Eye (tissue), 1 donor: ENCODE measurements at places on chromosomes 2 and 18.
A peak's percentile ranks its signal among the peaks of the same experiment; 100 is the strongest.

- DNase-seq, result no peak
Observed at GRCh38 chr2:29417630-29418029, 302.4 kb downstream of the CLIP4 start.

- DNase-seq, result no peak
Observed at GRCh38 chr18:9803063-9803697, 82.6 kb upstream of the TXNDC2 start.

DNA sequence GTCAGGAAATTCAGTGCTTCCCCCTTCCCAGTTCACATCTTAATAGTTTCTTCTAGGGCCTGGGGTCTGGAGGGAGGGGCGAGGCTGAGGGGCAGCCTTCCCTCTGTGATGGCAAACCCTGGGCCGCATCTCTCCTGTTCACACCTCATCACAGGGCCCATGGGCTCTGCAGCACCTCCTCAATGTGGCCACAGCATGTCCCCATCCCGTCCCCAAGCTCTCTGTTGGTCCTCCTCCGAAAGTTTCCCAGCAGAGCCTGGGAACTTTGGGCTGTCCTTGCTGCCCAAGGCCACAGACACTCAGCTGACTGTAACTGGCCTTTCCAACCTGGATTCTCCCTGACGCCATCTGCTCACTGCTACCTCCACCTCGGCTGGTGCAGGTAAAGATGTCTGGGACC lies 112.7 kb upstream of the PTPRM start:
- no peak for DNase-seq

- DNase-seq, result peak; percentile 46
Observed at GRCh38 chr2:39728941-39729351, 50.1 kb downstream of the THUMPD2 start.

- DNase-seq, result no peak
Observed at GRCh38 chr2:233301248-233301647, 6.4 kb upstream of the SAG start.

DNA sequence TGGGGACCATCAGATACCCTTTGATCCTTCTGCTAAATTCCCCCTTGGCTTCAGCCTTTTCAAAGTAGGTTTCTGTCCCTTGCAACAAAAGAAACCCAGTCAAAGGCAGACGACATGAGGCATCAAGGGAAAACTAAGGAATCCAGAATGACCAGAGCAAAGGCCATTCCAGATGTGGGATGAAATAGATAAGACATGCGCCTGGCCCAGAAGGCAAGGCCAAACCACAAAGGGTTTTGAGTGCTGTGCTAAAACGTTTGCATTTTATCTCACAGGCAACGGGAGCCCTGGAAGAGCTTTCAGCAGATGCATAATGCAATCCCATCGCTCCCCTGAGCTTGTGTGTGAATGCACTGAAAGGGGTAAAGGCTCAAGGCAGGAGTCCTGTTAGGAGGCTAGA lies 17.7 kb downstream of the CXCR1 start:
- no peak for DNase-seq

DNA sequence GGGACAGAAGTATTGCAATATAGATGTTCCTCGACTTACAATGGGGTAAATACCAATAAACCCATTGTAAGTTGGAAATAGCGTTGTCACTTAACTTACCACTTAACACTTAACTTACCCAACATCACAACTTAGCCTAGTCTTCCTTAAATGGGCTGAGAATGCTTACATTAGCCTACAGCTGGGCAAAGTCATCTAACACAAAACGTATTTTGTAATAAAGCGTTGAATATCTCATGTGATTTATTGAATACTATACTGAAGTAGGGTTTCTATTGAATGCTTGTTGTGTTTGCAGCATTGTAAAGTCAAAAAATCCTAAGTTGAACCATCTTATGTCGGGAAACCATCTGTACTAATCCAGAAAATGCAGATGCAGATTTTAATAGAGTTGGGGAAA lies 23.6 kb downstream of the IL1R2 start:
- no peak for DNase-seq

GRCh38 chr18:56097621-56098020 lies 509.6 kb upstream of the TCF4 start:
- no peak for DNase-seq

DNA sequence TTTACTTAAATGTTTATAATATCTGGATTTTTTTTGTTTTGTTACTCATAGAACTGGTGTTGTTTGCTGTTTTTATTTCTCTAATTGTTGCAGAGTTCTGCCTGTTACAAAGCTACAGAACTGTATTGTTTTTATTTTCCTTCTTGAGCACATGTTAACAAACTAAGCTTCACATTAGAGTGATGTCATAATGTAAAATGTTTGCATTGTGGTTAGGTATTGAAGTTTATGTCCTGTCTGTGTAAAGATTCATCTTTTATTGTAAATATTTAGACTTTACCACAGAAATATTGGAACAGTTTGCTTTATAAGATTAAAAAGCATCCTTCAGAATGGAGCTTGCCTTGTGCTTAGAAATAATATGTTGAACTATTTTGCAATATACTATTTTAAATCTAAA lies 67.7 kb downstream of the CLIP4 start:
- no peak for DNase-seq

DNA sequence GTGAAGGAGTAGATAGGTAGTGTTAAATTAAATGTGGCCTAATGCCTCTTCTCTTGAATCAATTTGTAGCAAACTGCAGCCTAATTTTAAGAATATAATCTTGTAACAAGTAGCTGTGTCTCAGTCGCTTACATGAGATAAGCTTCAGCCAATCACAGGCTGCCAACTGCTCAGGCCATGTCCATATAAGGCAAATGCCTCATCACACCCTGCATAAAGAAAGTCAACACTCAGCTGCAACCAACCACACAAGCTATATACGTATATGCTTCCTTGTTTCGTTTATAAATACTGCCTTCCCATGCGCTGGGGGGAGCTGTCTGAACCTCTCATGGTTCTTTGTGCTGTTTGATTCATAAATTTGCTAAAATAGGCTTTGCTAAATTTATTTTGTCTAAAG lies 476.3 kb downstream of the TRIB2 start:
- no peak for DNase-seq

GRCh38 chr2:178865146-178865936 lies 58.1 kb upstream of the TTN start:
- no peak for DNase-seq

DNA sequence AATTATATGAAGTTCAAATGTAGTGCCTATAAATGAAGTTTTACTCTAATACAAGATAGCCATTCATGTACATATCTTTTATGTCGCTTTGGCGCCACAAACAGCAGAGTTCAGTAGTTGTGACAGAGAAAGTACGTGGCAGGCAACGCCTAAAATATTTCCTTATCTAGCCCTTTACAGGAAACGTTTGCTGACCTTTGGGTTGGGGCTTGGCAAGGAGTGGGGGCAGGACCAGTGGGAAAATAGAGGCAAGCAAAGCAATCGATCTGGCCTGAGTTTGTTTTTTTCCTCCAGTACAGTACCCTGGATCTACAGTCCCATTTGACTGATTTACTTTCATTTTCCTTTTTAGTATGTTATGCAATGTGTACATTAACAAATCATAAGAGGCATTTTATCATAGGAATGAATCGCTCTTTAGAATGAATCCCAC lies 13.1 kb downstream of the CCDC68 start:
- no peak for DNase-seq

DNA sequence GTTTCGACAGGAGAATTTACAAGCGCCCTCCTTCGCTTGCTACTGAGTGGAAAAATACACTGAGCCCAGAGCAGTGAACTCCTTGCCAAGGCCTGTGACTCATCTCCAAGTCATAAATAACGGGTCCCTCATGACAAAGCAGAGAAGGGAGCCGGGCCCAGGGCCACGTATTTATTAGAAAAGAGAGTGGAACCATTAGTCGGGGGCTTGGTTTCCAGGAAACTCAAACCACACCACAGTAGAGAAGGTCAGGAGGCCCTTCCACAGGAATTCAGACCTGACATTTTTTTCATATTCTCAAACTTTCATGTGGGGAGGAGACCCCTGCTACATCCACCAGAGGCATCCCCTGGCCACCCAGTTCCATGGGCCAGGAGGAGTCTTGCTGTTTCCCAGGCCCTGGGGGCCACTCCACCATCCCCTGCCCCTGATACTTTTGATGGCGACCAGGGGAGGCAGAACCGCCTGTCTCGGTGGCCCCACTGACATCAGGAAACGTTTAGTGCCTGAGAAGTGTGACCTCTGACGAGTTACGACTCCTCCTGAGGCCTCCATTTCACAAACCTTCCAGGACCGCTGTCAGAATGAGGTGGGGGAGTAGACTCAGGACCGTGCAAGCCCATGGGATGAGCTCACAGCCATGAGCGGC lies 289.7 kb downstream of the DYSF start:
- DNase-seq, result no peak

DNA sequence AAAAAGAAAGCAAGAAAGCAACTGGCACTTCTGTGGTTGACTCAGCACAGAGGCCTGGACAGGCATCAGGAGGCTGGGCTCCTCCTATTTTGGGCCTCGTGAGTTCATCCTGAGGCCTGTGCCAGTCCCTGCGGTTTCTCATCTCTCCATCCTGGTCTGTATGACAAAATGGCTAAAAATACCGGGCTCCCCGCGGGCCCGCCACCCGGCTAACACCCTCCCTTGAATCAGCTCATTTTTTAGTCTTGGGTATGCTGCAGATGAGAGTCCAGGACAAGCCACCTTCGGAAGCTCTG lies 62.3 kb upstream of the YWHAQ start:
- DNase-seq, result no peak

DNA sequence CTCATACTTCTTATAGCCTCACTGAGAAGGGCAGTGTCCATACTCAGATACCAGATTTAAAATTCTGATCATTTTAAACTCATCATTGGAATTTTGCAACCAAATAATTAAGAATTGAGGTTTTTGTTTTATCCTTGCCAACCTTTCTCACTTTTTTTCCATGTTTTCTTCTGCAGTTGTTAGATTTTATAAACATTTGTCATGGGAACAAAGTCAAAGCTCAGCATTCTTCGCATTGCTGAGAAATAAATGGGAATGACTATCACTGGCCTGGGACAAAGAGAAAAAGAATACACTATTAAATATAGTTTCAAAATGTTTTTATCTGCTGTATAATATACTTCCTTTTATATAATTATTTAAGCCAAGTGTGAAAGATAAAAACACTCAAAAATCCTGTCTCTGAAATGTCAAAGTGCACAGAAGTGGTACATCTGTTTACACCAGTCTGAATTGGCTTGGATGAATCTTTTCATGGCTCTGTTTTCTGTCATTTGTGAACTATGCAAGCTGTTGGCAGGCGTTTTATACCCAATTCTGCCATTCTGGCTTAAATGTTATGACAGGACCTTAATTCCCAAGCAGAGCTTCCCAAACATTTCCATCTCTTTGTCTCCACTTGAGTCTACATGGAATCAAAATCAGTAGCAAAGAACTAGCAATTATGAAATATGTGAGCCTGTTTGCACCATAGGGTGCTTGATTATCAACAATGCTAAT lies 249.3 kb upstream of the SYT4 start:
- DNase-seq, result no peak

GRCh38 chr18:3411854-3412268 lies 38.1 kb upstream of the TGIF1 start:
- no peak for DNase-seq

GRCh38 chr2:177628831-177629230 lies 236.3 kb downstream of the AGPS start:
- no peak for DNase-seq

- no peak for DNase-seq
Observed at GRCh38 chr2:105926960-105927678, 182.4 kb downstream of the NCK2 start.

DNA sequence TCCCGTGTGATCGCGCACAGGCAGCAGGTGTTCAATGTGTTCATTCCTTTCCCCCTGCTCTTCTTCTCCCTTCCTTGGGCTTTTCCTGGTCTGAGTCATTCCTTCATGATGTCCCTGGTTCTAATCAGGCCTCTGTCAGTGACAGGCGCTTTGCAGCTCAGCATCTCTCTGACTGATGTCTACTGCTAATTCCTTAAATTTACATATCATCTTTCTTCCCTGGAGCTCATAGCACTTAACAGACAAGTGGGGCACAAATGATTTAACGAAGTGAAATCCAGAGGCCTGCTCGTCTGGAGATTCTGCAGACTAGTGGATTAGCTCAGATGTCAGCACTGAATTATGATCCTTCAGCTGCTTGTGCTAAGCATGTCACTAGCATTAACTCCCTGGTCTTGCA lies 77.9 kb downstream of the NRP2 start:
- no peak for DNase-seq

- no peak for DNase-seq
Observed at GRCh38 chr2:161486111-161486510, 70.0 kb downstream of the TBR1 start.

DNA sequence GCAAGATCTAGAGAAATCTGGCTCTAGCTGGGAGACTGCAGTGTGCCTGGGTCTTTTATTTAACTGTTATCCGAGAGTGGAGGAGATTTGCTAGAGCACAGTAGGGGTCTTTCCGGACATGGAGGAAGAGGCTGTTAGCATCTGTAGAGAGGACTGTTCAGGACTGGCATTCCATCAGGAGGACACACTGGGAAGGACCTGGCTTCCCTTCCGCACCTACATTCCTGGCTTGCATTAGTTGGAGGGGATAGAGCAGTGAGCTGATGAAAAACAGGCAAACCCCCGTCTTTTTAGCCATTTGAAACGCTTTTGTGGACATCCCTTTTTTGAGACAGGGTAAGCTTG lies 874 bp upstream of the PIEZO2 start:
- no peak for DNase-seq

- DNase-seq, result no peak
Observed at GRCh38 chr18:4096486-4096885, 358.6 kb downstream of the DLGAP1 start.

DNA sequence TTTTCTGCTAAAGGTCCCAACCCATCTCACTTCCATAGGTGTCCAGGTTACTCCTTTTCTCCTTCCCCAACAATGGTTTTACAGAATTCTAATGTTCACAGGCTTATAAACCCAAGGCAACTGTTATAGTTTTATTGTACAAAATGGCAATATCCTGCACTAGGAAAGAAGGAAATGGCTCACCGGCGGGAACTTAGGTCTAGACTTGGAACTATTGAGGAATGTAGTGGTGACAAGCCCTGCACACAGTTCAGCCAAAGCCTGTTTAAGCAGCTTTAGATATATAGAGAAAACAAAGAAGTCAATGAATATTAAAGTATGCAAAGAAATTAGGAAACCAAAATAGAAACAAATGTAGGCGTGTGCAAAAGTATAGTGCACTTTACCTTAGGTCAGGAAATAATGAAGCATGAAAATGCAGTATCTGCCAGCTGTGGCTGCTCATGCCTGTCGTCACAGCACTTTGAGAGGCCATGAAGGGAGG lies 22.7 kb upstream of the KCNG3 start:
- DNase-seq, result no peak

DNA sequence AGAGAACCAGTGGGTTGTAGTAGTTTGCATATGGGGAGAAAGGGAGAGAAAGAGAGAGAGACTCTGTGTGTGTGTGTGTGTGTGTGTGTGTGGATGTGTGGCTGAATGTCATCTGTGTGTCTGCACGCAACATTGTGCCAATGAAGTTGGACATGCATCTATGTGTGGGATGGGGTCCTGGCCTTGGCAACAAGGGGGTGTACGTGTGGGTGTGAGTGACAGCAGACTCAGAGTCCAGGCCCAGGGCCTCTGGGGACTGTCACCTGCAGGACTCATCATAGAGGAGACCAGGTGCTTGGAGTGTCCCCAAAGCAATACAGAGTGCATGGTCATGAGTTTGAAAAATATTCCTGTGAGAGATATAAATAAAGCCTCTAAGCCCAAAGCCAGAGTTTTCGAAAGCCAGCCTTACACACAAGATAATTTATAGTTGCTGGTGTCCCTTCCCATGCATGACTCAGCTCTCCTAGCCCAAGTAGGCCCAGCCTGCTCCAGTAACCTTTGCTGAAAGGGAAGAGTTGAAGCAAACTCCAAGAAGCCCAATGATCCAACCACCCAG lies 59.9 kb downstream of the TNP1 start:
- DNase-seq, result no peak

- DNase-seq, result peak; percentile 18
Observed at GRCh38 chr2:70367722-70368323, 66.0 kb upstream of the FAM136A start.
